ENCODE measurements at places on chromosomes 11 and 22. TPM values are rescaled to one million over a fixed set of nuclear protein-coding genes. Genes with fewer than 3 reads are reported as not detected.

DNA sequence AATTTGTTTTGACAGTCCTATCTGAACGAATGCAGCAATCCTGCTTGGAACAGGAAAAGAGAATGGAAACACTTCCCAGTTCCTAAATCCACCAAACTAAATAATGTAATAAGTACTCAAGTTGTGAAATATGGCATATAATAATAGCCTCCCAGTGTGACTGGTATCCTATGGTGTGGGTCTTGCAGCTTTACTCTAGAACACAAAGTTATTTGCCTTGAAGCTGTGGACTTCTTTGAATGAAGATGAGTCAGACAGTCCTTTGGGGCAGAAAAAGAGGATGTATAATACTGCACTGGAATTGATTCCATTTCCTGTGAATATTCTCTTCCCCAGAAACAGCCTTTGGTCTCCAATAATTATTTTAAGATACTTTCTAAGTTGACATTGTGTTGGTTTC is 887.0 kb downstream of the KCNA4 start:
- DNase-seq = no peak

DNA sequence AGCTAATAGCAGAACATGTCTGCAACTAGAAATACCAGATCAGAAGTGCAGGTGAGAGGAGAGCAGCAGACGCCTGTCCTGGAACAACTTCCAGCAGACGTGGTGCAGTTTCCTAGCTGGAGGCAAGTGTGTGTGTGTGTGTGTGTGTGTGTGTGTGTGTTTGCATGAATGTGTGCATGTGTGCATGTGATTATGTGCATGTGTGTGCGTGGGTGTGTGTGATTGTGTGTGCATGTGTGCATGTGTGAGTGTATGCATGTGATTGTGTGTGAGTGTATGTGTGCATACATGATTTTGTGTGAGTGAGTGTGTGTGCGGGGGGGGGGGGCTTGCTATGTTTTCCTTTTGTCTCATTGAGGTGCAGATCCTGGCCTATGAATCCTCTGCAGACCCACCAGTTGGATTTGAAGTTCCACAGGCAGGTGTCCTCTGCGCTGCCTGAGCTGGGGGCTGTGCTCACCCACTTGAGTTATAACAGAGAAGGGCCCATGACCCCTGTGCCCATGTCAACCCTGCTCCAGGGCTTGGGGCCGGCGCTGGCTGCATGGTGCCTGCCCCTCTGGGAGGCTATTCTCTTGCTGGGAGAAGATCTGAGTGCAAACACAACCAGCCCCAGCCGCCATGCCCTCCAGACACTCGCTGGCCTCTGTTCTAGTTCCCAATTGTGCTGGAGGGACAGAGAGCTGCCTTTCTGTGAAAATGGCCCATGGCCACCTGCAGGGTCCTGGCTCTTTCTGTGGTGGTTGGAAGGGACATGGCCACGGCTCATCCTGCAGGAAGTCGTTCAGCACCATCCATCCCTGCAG is 821.3 kb downstream of the BRD1 start:
- no peak for DNase-seq

ADAMTS15 gene
- polyA plus RNA-seq = 1.9 TPM

DNA sequence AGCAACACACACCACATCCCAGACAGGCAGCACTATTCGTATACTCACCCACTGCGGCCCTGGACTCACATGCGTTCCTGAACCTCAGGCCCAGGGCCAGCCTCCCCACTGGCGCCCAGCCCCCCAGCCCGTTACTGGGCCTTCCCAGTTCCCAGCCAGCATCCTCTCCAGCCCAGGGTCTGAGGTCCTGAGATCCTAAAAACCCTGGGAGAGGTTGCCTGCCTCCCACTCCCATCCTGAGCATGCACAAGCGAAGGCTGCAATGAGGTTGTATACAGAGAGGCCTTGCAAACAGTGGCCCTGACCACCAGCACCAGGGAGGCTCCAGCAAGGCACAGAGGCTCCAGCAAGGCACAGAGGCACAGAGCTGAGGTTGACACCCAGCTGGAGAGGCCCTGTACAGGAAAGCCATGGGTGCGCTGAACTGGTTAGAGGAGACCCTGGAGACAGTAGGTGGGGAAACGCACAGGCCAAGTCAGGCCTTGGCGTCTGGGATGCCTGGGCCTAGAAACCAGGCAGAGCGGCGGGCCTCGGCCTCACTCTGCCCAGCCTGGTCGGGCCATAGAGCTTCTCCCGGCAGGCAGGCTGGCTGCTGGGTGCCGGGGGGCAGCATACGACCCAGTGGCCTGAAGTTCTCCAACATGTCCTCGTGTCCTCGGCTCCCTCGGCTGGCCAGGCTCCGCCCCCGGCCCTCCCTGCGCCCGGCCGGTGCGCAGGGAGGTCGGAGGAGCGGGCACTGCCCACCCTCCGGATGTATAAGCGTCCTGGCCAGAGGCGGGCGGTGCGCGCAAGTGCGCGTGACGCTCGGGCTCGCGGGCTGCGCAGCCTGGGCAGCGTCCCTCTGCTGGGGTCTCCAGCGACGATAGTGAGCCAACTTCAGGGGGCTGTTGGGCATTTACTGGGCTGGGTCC is 2.3 kb upstream of the TBX1 start:
- DNase-seq = no peak

VSTM5 gene
- polyA plus RNA-seq = not detected

GRCh38 chr11:27350511-27350910 is 12.5 kb downstream of the CCDC34 start:
- no peak for DNase-seq

DNA sequence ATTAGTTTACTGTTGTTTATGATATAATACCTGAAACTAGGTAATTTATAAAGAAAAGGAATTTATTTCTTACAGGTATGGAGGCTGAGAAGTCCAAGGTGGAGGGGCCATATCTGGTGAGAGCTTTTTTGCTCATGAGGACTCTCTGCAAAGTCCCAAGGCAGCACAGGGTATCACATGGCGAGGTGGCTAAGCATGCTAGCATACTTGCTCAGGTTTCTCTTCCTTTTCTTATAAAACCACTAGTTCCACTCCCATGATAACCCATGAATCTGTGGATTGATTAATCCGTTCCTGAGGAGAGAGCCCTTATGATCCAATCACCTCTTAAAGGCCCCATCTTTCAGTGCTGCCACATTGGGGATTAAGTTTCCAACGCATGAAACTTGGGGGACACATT is 82.7 kb downstream of the PHF21A start:
- DNase-seq = no peak

SYCE3 gene
- polyA plus RNA-seq = not detected

GGTLC3 gene
- not detected for polyA plus RNA-seq

DNA sequence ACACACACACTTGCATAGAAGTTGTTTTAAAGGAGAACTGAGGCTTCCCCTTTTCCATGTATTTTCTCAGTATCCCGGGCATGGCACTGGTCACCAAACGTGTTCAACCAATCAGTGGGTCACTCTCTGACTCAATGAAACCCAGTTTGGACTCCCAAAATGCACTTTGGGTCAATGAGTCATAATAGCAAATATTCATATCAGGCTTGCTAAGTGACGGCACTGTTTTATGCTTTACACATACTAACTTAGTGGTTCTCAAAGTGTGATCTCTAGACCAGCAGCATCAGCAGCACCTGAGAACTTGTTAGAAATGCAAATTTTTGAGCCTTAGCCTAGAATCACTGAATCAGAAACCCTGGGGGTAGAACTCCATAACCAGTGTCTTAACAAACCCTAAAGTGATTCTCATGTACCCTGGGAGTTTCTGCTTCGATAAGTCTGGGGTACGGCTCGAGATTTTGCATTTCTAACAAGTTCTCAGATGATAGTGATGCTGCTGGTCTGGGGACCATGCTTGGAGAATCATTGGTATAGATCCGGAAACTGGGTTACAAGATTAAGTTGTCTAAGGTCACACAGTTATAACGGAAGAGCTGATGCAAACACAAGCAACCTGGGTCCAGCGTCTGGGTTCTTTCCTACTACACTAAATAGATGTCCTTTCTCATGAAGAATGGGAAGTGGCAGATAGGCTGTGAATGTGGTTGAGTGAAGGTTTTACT is 35.6 kb downstream of the ETS1 start:
- no peak for DNase-seq

- no peak for DNase-seq
Observed at GRCh38 chr11:81892770-81893635, 840.7 kb downstream of the FAM181B start.

DNA sequence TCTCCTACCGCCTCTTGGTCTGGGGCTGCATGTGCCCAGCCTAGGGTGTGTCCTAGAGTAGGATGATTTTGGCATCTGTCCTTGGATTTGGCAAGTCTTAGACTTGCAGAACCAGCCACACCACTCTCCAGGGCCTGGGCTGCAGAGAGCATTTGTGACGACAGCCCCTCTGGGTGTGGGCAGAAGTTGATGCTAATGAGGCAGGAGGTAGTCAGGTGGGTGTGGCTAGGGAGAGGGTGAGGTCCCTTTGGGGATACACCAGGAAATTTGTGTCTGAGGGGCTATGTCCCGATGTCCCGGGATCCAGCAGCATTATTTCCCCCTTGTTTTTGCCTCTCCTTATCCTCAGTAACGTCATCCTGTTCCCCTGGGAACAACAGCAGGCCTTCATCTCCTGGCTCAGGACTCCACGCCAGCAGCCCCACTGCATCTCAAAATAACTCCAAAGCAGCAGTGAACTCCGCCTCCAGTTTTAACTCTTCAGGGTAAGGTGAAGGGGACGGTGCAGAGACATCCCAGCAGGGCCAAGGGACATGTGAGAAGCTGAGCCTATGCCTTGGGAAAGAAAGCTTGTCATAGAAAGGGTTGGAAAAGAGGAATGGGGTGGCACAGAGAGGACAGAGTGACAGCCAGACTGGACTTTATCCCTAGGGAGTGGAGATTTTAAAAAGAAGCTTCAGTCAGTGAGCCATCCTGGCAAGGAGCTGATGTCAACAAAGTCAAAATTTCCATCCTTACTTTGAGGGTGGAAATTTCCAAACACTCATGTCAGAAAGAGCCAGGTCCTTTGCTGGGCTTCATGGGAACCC is 8.0 kb upstream of the TLCD5 start:
- no peak for DNase-seq

All from aorta (tissue), 5 donors.